ENCODE measurements at places on chromosomes 12 and 14. TPM values are rescaled to one million over a fixed set of nuclear protein-coding genes. Genes with fewer than 3 reads are reported as not detected.
A peak's percentile ranks its signal among the peaks of the same experiment; 100 is the strongest.

DNA sequence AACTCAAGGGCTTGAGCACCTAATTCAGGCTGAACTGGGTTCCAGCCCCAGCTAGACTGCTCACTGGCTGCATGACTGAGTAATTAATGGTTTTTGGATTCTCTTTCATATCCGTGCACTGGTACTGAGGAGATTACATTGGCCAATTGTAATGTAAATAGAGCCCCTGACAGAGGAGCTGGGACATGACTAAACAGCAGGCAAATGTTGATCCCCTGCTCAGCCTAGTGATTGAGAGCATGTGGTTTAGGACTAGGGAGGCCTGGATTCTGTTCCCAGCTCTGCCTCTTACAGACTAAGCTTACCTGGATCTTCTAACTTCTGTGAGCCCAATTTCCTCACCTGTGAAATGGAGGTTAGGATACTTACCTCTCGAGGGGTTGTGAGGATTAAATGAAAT is 204.3 kb downstream of the ESR2 start:
- H3K36me3 ChIP-seq = peaks cover 9% of the 10 kb centered on the region
- peaks cover 22% of the 10 kb centered on the region for H3K4me1 ChIP-seq
- no peak overlapping the region for H3K4me3 ChIP-seq
- no peaks in the 10 kb centered on the region for H3K27me3 ChIP-seq
- no peak overlapping the region for H3K27ac ChIP-seq
- no peak for DNase-seq

DNA sequence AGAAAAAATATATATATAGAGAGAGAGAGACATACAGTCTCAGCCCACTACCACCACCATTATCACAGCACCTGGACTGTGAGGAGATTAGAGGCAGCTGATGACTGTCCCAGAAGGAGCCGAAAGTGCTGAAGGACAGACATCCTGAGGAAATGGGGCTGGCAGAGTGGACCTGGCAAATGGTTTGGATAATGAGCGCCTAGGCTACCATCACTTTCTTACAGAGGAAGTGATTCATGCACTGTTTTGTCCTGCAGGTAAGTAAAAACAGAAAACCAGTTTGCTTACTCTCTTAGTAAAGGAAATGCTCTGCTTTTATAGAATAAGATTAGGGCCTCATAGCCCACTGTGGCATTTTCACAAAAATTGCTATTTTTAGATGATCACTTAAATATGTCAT is 28.6 kb upstream of the DNM1L start:
- no peaks in the 10 kb centered on the region for H3K27me3 ChIP-seq
- no peak for DNase-seq

DNA sequence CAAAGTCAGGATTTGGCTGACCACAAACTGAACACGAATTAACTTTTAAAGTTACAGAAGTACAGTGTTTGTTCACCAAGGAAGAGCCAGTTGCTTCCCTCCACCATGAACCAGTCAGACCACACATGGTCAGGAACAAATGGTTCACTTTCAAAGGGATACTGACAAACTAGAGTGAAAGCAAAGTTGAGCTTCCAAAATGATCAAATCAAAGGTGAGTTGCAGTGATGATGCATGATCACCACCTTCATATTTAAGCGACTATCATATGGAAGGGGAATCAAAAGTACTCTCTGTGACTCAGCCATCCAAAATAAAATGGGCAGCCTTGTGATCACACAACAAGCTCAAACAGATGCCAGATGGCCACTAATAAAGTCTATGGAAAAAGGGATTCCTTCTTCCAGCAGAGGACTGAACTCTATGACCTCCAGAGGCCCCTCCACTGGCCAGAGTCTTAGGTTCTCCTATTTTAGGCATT is 13.1 kb downstream of the NT5DC3 start:
- peaks cover 10% of the 10 kb centered on the region for H3K36me3 ChIP-seq
- H3K4me1 ChIP-seq = peaks cover 48% of the 10 kb centered on the region
- H3K4me3 ChIP-seq = no peak overlapping the region
- DNase-seq = no peak
- no peak overlapping the region for H3K27ac ChIP-seq

DNA sequence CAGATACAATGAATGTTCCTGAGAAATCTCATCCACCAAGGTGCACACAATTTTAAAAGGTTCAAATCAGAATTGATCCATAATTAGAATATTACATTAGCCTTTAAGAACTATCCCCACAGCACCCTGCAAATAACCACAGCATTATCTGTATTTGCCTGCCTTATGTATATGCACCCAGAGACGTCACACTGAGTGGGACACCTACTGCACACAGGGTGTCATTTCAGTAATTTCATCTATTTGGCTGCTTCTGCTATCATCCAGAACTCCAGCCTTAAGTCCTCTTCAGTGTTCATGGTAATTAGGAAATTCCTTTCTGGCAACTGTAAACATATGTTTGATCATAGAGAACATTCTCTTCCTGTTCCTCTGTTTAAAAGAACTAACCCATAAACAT is 298.4 kb downstream of the SYT1 start:
- no peaks in the 10 kb centered on the region for H3K27me3 ChIP-seq
- H3K36me3 ChIP-seq = no peaks in the 10 kb centered on the region
- no peak overlapping the region for H3K27ac ChIP-seq

- H3K4me3 ChIP-seq = no peak overlapping the region
- H3K27me3 ChIP-seq = no peaks in the 10 kb centered on the region
- no peak for DNase-seq
- H3K36me3 ChIP-seq = no peaks in the 10 kb centered on the region
- H3K27ac ChIP-seq = no peak overlapping the region
Observed at GRCh38 chr14:103856105-103856504, 8.7 kb upstream of the PPP1R13B start.

DNA sequence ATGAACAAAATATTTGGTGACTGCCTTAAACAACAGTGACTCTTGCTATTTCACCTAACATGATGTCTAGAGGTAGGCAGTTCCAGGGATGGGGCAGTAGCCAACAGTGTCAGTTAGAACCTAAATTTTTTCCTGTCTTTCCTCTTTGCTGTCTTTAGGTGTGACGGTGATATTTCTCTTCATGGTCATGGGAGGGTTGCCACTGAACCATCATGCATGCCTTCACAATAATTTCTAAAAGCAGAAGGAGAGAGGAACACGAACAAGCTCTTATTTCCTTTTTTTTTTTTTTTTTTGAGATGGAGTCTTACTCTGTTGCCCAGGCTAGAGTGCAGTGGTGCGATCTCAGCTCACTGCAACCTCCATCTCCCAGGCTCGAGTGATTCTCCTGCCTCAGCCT is 2.4 kb downstream of the CCDC63 start:
- no peaks in the 10 kb centered on the region for H3K4me1 ChIP-seq
- H3K27ac ChIP-seq = no peak overlapping the region
- peaks cover 87% of the 10 kb centered on the region for H3K27me3 ChIP-seq
- H3K36me3 ChIP-seq = peaks cover 6% of the 10 kb centered on the region
- DNase-seq = no peak
- H3K4me3 ChIP-seq = no peak overlapping the region

- no peak for DNase-seq
- H3K27ac ChIP-seq = no peak overlapping the region
- H3K4me1 ChIP-seq = peaks cover 7% of the 10 kb centered on the region
- H3K4me3 ChIP-seq = no peak overlapping the region
Observed at GRCh38 chr12:53928054-53928835, 10.4 kb upstream of the HOXC13 start.

GRCh38 chr12:11739980-11740577 is 90.6 kb downstream of the ETV6 start:
- no peak for DNase-seq
- no peak overlapping the region for H3K27ac ChIP-seq
- H3K27me3 ChIP-seq = no peaks in the 10 kb centered on the region

GRCh38 chr14:61260939-61261776 is 20.0 kb downstream of the TMEM30B start:
- no peak overlapping the region for H3K27ac ChIP-seq
- H3K4me3 ChIP-seq = no peak overlapping the region
- peak; percentile 58 for DNase-seq
- peaks cover 13% of the 10 kb centered on the region for H3K27me3 ChIP-seq
- H3K4me1 ChIP-seq = peaks cover 7% of the 10 kb centered on the region
- no peaks in the 10 kb centered on the region for H3K36me3 ChIP-seq

DNA sequence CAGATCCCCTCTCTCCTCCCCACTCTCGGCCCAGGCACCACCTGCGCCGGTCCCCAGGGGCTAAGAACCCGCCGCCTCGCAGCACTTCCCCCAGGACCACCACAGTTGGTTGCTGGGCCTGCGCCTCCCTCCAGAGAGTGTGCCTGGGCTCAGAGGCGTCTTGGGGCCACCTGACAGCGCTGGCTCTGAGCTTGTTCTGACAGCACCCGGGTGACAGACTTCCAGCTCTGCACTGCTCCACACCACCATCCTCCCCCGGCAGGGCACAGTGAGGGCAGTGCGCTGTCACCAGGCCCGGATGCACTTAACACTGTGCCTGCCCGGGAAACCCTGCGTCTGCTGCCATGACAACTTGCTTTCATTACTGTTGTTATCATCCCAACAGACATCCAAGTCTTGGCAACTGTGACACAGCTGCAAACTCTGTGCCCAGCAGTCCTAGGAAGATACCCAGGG is 6.6 kb downstream of the BRF1 start:
- H3K27ac ChIP-seq = no peak overlapping the region
- H3K27me3 ChIP-seq = no peaks in the 10 kb centered on the region
- H3K4me3 ChIP-seq = no peak overlapping the region
- no peaks in the 10 kb centered on the region for H3K36me3 ChIP-seq
- H3K4me1 ChIP-seq = no peaks in the 10 kb centered on the region
- no peak for DNase-seq

PPP4R4 gene
- 0.10 TPM for total RNA-seq

POU6F1 gene
- total RNA-seq = 2.5 TPM

CCDC197 gene
- total RNA-seq = not detected

NEUROD4 gene
- total RNA-seq = not detected

CABP1 gene
- 0.14 TPM for total RNA-seq

PLA2G1B gene
- total RNA-seq = not detected
